ENCODE measurements at places on chromosomes 1 and 21.

DNA sequence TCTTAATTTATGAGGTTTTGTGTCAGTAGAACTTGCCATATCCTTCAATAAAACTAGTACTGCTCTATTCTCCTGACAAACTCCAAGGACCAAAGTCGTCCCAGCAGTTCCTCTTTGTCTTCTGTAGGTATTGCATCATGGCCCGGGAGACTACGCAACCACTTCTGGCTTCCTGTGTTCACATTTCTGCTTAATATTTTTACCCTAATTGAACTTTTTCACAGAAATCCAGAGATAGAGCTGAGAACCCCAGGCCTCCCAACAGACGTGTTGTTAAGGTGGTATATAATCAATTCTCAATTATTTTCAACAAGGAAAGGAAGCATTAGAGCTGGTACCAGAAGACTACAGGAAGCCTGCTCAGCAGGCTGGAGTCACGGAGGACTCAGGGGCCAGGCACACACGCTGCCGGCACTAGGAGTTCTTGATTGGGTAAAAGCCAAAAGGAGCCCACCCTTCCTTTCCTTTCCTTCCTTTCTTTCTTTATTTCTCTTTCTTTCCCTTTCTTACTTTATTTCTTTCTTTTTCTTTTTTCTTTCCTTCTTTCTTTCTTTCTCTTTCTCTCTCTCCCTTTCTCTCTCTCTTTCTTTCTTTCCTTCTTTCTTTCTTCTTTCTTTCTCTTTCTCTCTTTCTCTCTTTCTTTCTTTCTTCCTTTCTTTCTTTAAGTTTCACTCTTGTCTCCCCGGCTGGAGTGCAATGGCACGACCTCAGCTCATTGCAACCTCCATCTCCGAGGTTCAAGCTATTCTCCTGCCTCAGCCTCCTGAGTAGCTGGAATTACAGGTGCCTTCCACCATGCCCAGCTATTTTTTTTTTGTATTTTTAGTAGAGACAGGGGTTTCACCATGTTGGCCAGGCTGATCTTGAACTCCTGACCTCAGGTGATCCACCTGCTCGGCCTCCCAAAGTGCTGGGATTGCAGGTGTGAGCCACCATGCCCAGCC lies 173.7 kb downstream of the ZBTB18 start:
- no peak for DNase-seq

DNA sequence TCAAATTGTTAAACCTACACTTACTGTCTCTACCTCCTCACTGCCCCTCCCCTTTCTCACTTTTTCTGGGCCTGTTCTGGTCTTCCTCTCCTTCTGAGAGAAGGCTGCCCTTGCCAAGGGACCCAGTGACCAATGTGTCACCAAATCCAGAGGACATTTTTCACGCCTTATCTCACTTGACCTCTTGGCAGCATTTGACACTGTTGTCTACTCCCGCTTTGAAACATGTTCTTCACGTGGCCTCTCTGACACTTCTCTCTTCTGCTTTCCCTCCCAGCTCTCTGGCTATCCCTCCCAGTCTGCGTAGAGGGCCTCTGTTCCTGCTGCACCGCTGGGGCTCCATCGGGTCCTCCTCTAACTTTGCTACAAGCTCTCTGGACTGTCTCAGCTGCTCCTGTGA lies 25.3 kb downstream of the KCNQ4 start:
- no peak for DNase-seq

- DNase-seq, result no peak
Observed at GRCh38 chr1:84936116-84936810, 43.3 kb upstream of the LPAR3 start.

DNA sequence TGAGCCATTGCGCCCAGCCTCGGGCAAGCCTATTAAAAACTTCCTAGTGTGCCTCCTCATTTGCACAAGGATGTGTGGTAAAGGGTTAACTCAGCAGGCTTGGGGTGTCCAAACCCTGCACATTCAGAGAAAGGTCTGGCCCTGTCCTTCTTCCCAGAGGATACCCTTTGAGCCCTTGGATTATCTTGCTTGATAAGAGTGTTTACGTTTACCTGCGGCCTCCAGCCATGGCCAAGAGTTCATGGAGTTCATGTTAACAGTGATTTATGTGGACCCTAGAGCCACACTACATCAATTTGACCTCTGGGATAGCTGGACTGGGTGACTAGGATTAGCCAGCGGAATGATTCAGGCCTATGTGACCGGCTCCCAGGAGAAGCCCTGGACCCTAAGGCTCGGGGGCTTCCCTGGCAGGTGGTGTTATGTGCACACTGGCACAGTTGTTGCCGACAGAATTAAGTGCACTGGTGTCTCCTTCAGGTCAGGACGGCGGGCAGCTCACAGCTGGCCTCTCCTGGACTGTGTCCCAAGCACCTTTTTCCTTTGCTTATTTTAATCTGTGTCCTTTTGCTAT lies 7.7 kb upstream of the TCP10L start:
- no peak for DNase-seq

DNA sequence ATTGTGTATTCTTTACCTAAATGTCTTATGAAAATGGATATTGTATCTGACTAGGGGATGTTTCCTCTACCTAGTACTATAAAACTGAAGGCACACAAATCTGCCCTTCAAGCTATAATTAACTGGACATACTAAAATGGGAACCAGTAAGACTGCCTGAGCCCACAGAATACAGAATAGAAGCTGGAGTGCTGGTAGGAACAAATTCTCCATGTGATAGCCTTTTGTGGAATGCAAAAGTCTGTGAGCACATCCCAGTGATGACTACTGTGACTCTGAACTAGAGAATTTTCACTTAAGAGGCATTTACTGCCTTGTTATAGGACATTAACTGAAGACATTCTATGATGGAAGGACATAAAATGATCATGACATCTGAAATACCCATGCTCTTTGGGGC lies 30.3 kb downstream of the KIFAP3 start:
- DNase-seq, result no peak

DNA sequence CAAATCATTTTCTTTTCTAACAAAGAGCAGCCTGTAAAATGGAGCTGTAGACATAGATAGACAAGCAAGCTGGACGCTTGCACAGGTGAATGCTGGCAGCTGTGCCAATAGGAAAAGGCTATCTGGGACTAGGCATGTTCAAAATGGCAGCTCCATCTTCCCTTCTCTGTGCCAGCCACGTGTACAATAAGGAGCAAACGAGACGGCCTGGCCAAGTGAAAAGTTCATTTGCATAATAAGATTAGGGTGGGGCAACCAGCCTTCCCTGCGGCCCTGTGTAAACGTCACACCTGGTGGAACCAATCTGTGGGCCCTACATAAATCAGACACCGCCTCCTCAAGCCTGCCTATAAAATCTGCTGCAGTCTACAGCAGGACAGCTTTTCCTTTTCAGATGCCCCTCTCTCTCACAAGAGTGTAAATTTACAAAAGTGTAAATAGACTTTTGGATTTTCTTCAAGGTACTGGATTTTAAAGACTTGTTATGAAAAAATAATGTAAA lies 16.6 kb upstream of the EDEM3 start:
- no peak for DNase-seq

GRCh38 chr1:170219163-170219562 lies 73.4 kb downstream of the NTMT2 start:
- DNase-seq, result no peak

GRCh38 chr1:226186124-226187018 lies at the start of gene ACBD3:
ACBD3 (minus strand) TSS chr1:226186741; CDS start chr1:226186675, 66 bp downstream.
- DNase-seq, result peak; percentile 68

All from stimulated activated CD4-positive, alpha-beta T cell treated with anti-CD3 and anti-CD28 coated beads, Interleukin-1b, Interleukin-23, amount 100 ng/mL, for 4 hours (primary cell).